ENCODE measurements at places on chromosomes 1 and 21.

GRCh38 chr1:241356519-241357365 lies at the start of gene RGS7:
Gene RGS7, minus strand, starts transcription at chr1:241357205.
- peak; percentile 84 for DNase-seq

DNA sequence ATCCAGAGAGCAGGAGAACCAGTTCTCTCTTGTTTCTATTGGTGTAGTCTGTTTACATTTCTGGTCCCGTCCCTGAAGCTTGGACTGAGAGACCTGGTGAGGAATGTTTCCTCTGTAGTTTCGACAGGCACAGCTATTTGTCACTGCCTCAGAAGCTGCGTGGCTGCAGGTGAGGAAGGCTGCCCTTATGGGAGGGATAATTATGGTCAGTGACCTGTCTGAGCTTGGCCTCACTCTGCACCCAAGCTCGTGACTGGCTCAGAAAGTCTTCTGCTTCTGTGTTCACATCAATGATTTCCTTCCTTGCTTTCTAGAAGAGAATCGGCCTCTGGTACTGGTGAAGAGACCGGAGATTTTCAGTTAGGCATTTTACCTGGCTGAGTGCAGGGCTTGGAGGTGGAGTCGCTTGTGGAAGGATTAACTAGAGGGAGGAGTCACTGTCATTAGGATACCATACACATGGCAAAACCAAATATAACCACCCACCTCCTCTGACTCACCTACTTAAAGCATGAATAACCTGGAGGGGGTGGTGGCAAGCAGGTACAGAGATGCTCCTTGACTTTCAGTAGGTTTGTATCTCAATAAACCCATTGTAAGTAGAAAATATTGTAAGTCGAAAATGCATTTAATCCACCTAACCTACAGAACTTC lies 19.9 kb upstream of the WDR26 start:
- no peak for DNase-seq

DNA sequence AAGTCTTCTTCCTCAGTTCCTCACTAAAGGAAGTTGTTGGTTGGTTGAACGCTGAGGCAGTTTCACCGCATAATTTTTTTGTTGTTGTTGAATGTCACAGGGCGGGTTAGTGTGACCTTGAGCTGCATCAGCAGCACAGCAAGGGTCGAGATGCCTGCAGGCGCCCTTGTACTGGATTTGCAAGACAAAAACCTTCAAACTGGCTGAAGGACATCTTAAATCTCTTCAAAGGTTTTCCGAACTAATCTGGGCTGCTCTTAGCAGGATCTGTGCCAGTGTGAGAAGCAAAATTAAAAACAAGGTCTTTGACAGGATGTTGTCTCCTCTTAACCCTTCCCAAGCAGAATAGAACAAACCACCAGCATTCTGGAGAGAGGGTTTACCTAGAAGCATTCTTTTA lies 59.4 kb downstream of the NRIP1 start:
- no peak for DNase-seq

DNA sequence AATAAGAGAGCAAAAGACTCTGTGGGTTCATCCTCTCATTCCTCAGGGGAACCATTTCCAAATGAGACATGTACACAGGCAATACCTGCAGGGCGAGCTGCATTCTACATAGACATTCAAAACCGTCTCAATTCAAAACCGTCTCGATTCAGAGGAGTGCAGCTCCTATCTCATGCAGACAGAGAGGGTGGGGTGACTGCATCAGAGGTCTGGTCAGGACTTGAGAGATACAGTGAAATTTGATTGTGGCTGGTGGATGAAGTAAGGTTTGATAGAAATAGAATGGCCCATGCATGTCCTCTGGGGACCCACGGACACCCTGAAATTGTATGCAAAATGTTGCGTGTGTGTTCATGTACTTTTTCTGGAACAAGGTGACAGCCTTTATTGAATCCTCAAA lies 27.3 kb downstream of the TEX35 start:
- DNase-seq = no peak

GRCh38 chr1:44237721-44238457 lies 24.6 kb downstream of the DMAP1 start:
- no peak for DNase-seq
